ENCODE measurements at places on chromosomes 6 and 20.

- DNase-seq = no peak
These were observed 87.0 kb upstream of the HMGCLL1 start for GRCh38 chr6:55666037-55666436.

DNA sequence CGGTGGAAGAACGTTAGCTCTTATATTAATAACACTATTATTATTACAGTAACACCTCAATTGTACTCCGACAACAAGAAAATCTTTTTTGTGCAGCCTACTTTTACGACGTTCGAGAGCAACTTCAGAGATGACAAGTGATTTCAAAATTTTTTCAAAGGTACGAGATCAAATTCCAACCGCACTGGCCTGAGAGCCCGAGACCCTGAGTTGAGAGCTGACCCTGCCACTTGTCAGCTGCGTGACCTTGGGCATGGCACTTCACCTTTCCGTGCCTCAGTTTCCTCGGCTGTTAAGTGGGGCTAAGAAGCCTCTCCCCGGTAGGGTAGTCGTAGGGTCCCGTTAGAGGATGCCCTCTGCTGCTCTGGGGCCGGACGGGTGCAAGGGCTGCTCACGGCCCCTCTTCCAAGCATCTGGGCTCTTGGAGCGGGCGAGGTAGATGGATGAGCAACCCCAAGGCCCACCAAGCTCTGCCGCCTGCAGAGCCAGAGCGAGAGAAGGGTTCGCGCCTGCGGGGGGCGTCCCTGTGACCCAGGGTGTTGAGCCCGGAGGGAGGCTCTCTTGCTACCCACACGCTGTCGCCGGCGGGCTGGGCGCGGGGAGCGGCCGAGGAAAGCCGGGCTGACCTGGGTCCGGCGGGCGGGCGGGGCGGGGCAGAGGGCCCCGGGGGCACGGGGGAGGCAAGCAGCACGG is 510 bp downstream of the NDRG3 start:
- DNase-seq = no peak

- no peak for DNase-seq
These were observed 17.3 kb upstream of the MCUR1 start for GRCh38 chr6:13831615-13832014.

GRCh38 chr20:17867131-17867925 is 101.3 kb downstream of the SNX5 start:
- DNase-seq = no peak

GRCh38 chr6:105167914-105168313 is 11.9 kb downstream of the POPDC3 start:
- DNase-seq = no peak

DNA sequence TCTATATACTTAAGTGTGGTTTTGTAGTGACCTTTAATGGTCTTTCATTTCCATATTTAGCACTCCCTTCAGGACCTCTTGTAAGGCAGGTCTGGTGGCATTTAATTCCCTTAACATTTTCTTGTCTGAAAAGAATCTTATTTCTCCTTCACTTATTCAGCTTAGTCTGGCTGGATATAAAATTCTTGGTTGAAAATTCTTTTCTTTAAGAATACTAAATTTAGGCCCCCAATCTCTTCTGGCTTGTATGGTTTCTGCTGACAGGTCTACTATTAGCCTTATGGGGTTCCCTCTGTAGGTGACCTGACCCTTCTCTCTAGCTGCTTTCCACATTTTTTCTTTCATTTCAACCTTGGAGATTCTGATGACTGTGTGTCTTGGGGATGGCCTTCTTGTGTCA is 236.9 kb downstream of the THBS2 start:
- DNase-seq = no peak

Data from CD4-positive, alpha-beta T cell treated with Interleukin-1 beta for 1 hour (primary cell).